ENCODE measurements at places on chromosomes 3 and 15.
A peak's percentile ranks its signal among the peaks of the same experiment; 100 is the strongest.

- DNase-seq, result no peak
These were observed 42.2 kb downstream of the BHLHE40 start for GRCh38 chr3:5021116-5022092.

- DNase-seq, result peak; percentile 6
These were observed 33.3 kb downstream of the CCNB2 start for GRCh38 chr15:59138243-59138642.

DNA sequence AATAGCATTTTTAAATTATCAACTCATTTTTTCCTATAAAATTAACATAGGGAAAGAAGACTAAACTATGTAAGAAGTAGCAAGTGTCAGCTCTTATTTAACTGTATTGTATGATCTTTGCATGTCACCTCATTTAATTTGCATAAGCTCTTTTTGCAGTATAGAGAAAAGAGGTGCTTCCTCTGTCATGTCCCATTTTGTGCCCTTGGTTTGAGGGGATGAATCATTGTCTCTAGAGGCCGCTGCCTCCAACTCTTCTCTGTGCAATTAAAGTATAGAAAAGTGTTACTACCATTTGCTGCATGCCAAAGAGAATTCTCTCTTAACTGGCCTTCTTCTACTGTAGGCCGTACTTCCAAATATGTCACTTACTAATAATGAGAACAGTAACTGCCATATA lies 93.4 kb downstream of the LRRC28 start:
- DNase-seq, result no peak

DNA sequence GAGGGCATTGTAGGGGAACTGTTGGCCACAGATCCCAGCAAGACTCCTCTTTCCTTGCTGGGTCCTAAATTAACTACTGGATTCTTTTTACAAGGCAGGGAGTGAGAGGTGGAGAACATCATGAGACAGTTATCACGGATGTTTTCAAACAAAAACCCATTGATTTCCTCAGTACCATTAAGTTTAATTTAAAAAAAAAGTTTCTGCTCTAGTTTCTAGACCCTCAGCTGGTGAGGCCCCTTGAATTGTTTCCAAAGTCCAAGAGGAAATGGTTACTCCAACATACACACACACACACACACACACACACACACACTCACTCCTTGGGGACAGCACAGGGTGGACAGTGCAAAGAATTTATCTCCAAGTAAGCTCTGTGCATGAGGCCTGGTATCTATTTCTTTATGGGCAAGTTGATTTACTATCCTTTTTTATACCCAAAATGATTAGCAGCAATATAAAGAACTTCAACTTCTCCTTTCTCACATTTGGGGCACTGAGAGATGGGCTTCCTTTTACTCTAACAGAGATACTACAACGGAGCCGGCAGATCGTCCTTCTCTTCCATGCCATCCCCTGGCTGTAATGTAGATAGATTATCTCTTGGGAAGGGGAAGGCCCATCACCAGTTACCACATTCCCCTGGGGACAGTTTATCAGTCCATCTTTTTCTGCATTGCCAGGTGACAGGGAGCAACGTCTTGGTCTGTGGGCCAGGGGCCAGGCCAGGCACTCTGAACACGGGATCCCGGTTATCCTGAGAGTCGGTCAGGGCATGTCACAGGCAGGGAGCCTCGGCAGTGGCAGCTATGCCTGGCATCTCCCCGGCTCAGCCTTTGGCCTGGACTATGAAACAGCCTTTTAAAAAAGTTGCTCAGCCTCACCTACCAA lies 54.7 kb downstream of the CORO2B start:
- DNase-seq, result no peak

DNA sequence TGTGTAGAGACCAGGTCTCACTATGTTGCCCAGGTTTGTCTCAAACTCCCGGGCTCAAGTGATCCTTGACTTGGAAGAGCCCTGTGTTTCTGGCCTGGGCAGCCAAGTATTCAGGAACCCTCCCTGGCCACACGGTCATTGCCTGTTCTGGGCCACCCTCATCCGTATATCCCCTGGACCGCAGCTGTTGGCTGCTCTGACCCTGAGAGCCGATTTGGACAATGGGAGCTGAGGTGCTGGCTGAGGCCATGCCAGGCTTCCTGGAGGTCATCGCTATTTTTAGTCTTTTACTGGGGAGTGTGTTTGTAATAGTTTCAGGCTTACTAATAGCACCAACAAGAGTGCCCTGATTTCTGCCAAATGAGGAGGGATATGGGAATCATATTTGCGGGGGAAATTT lies 60.7 kb downstream of the ADAMTS7 start:
- DNase-seq, result no peak

DNA sequence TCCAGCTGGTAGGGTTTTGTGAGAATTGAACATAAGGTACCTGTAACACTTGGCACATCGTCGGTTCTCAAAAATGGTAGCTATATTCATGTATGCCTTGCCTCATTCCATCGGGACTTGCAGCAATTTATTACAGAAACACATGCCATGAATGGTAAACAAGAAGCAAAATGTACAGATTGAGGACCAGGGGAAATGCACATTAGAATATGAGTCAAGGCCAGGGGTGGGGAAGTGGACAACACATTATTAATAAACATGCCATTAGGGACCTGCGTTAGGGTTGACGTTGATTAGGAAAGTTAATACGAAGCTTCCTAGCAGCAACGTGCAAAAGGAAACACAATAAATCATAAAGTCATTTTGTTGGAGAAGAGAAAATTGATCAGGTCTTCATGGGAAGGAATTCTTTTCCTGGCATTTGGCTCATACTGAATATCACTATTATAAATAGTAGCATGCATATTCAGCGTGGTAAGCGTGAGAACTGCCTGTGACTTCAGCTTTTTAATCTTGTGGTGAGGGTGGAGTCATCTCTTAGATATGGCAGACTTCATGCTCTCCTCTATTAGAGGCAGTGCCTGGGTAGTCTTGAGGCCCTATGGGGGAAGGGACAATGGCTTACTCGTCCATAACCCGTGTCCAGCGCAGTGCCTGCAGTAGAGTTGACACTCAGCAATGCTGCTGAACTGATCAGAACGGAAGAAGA lies 184.9 kb downstream of the SV2B start:
- no peak for DNase-seq

DNA sequence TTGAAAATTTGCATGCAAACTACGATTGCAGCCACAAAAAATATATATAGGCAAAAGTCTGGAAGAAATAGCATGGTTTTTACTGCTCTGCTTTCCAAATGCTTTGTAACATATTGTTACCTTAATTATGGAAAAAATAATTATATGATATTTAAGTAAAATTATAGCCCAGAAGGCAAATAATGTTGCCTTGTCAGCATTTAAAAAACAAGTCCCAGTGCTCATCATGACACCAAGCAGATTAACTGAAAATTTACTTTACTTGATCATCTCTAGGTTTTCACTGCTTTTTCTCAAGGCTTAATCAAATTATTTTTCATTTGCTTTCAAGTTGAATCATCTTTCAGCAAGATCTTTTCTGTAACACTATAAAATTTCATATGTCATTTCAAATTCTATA lies 262.9 kb downstream of the ZMAT3 start:
- DNase-seq, result no peak

- no peak for DNase-seq
These were observed 769.4 kb upstream of the GOLIM4 start for GRCh38 chr3:168865022-168865551.

DNA sequence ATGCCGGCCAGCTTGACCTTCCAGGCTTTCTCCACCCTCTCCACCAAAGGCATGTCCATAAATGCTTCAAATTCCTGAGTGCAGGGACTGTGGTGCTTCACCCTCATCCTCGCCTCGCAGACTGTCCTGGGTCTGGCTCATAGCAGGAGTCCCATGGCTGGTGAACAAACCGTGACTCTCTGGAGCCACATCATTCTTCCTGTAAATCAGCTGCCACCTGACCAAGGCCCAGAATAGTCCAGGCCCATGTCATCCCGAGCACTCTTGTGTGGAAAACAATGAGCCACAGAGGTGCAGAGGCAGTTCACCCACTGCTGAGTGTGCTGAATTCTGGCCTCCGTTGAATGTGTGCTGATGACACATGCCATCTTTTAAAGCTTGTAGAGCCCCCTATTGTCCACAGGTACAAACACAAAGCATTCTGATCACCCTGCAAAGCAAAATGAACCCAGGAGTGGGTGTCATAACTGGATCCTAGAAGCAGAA lies 68.6 kb downstream of the ABHD5 start:
- no peak for DNase-seq

DNA sequence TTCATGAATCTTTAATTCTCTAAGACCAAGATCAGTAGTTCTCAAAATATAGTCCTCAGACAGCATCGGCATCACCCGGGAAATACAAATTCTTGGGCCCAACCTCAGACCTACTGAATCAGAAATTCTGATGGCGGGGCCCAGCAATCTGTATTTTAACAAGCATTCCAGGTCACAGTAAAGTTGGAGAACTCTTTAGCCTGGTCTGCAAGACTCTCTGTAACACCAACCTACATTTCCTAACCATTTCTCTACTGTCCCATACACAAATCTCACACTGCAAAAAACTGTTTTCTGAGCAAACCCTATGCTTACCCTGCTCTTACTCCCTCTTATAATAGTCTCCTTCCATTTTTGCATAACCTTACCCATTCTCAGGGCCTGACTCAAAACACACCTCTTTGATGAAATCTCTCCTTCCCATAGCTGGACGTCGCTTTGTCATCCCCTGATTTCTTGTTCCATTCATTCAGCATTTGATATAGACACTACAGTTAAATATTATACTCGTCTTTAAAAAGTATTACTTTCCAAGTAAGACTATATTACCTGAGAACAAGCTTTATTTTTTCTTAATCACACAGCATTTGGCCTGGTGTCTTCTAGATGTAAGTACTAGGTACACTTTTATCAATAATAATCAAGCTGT lies 83.3 kb upstream of the MYO5C start:
- DNase-seq, result no peak

All from stimulated activated CD8-positive, alpha-beta memory T cell treated with anti-CD3 and anti-CD28 coated beads, Interleukin-4, amount 100 ng/mL, for 1 hour (primary cell).